Stimulated activated CD4-positive, alpha-beta T cell treated with anti-CD3 and anti-CD28 coated beads, Interleukin-12 subunit alpha, Interleukin-12 subunit beta, amount 100 ng/mL, for 48 hours (primary cell): ENCODE measurements at places on chromosomes 5 and 9.

DNA sequence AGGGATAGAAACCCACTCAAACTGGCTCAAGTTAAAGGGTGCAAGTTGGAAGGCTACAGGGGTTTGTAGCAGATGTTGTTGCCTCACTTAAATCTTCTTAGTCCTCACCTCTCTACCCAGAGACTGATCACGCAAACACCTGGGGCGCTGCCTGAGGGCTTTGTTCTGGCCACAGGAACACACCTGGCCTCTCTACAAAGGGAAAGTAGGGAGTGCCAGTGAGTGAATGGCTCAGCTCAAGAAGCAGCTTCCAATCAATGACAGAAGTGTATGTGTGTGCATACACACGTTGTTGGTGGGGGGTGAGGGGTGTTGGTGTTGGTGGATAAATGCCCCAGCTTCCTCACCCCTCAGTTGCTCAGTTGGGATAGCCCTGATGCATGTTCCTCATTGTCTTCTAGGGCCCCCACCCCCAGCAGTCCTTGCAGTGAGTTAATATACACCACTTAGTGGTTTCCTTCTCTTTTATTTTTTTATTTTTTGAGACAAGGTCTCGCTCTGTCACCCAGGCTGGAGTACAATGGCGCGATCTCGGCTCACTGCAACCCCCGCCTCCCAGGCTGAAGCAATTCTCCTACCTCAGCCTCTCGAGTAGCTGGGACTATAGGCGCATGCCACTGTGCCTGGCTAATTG is 30.6 kb upstream of the CTNNA1 start:
- DNase-seq: no peak

GRCh38 chr9:134152022-134152448 is 12.3 kb downstream of the RNU6ATAC start:
- DNase-seq: no peak

GRCh38 chr5:139565411-139566305 is 4.5 kb downstream of the UBE2D2 start:
- DNase-seq: no peak

DNA sequence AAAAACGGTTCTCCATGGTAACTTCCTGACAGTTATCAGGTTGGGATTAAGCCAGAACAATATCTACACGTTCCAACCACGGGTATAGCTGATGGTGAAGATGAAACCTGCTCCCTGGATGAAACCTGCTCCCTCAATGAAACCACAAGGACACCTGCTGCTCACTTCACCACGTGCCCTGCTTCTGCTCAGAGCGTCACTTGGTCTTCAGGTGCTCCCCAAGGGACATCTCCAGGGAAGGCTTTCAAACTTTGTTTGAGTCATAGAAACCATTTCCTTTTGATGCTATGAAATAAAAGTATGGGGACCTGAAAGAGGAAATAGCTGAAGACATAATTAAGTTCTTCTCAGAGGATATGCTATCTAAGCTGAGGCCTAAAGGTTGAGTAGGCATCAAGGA is 242.4 kb downstream of the MED10 start:
- DNase-seq: no peak

DNA sequence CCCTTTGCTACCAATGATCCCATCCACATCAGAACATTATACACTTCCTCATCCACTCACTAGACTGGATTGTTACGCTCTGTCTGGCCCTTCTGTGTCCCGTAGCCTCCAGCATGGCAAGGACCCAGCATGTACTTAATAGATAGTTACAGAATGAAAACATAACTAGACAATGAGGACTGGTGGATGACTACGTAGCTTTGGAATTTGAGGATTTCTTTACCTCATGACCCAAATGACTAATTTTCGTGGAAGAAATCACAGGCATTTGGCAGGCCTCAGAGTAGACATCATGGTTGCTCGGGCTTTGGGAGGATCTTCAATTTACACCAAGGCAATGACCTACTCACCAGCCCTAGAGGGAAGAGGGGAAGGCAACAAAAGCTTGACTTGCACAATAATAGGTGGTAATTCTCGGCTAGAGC is 299.8 kb downstream of the TLE1 start:
- DNase-seq: no peak

- DNase-seq: no peak
Observed at GRCh38 chr9:70143394-70144130, 99.9 kb downstream of the MAMDC2 start.

DNA sequence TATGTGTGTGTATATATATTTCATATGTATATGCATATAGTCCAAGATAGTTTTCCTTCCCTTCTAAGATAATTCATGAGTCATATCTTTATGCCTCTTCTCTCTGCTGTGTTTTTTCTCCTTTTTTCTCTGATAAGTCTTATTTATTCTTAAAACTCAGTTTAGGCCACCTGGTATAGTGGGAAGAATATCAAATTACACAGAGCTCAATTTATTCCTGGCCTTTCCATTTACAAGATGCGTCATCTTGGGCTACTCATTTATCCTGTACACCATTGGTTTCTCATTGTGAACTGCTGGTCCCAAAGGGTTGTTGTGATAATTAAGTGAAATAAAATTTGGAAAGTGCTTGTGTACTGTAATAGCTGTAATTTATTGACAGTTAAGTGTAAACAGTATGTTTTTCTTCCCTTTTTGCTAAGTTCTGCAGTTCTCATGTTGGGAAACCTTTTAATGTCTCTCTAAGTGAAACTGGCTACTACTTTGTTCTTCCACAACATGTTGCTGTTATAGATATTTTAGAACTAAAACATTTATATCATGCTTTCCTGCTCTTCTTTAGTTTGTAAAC is 19.4 kb downstream of the CCDC171 start:
- DNase-seq: no peak

DNA sequence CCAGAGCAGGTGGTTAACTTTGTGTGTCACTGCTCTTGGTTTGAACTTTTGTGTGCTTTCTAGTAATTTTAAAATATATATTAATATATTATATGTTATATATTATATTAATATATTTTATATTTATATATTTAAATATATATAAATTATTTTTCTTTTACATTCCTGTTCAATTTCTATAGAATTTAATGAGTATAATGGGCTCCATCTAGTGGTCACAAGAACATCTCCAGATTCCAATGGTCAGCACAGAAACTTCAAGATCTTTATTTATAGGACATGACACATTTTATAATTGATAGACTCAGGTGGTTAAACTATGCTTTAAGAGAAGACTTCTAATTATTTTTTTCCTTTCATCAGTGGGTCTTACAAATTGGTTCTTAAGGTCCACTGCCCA is 39.1 kb downstream of the COL23A1 start:
- no peak for DNase-seq

GRCh38 chr9:124259158-124259808 is 1.5 kb downstream of the NEK6 start:
- DNase-seq: no peak

- no peak for DNase-seq
Observed at GRCh38 chr9:29348999-29349398, 1775.7 kb upstream of the C9orf72 start.

DNA sequence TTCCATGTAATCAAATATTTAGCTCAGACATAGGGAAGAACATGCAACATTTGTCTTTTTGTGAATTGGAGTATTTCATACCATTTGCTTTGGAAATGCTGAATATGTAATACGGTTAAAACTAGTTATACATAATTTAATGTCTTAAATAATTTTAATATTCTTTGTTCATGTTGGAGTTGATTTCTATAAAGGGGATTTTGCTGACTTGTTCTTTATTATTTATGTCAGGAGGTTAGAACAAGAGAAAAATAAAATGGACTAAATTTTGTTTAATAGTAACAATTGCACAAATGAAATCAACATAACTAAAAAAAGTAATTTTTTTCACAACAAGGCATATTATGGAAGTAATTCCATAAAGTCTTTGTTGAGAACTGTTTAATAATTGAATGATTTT is 170.0 kb upstream of the CDH18 start:
- DNase-seq: no peak

DNA sequence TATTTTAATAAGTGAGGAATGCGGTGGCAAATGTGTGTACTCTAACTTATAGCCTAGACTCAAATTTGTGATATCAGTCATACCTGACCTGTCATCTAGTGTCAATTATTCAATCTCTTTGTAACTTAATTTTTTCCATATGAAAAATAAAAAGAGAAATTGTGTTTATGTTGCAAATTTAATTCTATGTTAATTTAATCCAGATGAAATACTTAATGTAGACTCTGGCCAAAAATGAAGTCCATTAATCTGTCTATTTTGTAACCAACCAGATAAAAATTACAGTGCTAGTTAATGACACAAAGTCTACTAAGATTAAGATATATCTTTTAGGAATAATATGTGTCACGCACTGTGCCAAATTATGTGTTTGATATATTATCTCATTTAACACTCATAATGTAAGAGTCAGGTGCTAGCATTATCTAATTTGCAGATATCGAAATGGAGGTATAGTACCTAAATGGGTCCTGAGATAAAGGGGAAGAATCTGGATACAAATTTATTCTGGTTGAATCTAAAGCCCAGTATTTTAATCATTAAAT is 712.1 kb downstream of the KCTD16 start:
- no peak for DNase-seq

- no peak for DNase-seq
Observed at GRCh38 chr5:29568028-29568427, 1625.5 kb upstream of the CDH6 start.

DNA sequence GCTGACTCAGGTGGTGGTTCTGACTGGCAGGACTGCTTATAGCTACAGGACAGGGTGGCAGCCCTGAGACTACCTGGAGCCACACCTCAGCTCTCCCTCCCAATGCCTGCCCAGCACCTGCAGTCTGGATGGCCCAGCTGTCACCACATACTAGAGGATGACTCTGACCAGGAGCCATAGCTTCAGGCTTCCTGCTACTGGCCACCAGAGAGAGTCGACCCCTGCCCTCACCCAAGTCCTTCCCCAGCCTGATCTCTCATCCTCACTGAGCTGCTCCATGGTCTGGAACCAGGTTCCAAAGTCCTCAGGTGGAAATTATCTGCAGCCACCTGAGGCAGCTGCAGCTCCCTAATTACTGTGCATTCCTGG is 25.6 kb upstream of the TDRD7 start:
- DNase-seq: no peak

DNA sequence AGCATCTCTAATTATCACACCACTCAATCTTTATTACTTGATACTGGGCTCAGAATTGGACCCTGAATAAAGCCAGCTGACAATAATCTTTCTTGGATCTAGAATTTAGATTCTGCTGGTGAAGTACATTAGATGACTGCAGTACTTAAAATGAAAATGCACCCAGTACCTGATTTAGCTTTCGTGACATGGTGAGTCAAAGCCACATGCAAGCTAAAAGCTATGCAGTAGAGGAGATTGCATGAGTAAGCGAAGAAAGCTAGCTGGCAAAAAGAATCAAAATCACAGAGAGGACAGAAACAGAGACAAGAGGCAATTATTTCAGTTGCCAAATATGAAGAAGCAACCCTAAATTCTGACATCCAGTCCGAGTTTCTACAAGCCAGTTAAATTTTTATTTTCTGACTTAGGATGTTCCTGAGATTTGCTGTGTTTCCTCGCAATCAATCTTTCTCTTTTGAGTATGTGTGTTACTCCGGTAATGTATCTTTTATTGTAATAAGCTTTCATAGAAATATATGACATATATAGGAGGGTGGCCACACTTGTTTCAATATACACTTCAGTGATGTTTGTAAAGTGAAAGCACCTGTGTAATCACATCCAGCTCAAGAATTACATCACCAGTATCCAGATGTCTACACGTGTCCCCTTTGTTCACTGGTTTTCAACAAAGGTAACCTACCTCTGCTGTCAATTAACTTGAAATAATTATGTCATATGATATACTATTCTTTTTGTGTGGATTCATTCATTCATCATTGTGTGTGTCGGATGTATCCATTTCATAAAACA is 101.7 kb downstream of the CDH18 start:
- DNase-seq: no peak

GRCh38 chr9:115195912-115196311 is 78.0 kb upstream of the TNC start:
- DNase-seq: no peak

DNA sequence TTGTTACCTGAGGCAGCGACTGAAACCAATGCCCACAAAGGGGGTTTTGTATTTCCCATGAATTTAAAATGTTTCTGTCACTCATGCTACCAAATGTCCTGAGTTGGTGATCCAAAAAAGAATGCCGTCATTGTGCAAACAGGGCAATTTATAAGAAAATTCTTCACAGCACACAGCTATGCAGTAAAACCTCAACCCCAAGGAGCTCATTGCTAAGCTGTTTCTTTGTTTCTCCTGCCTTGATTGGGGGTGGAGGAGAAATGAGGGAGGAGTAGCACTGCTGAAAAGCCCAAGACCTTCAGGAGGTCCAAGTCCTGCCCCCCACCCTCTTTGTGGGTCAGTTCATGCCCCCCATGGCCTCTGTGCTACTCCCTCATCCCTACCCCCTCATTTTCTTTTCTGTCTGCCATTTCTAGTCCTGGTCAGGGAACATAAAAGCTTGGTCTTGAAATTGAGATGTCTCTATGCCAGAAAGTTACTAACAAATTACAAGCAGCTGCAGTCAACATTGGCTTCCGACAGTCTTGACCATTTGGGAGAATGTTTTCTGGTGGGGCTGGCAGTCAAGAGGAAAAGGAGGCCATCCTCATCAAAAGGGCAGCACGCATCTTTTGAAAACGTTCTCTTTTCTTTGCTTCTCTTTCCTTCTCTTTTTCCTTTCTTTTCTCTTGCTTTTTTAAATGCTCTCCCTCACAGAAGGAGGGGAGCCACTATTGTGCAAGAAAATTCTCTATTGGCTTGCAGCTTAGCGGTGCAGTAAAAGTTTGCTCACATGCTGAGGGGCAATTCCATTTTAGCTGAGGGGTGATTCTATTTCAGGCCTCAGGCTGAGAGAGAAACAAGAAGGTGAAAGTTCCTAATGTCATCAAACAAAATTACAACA is 133.3 kb downstream of the GCNT1 start:
- no peak for DNase-seq

DNA sequence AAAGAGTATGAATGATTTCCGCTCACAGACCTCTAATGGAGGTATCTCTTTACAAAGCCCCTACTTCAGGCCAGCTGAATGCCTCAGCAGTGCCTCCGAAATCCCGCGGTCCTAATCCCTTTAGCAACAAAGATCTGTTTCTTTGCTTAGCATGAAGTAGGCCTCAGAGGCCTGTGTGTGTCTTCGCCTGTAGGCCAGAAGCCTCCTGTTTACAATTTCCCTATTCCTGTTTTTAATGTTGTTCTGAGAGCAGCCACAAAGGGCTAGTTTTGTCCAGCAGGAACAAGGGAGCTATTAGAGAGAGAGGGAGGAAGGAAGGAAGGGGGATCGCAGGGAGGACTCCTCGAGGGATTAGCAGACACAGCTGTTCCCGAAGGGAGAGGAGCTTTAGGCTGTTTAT is 166.4 kb upstream of the SPRY4 start:
- DNase-seq: no peak

DNA sequence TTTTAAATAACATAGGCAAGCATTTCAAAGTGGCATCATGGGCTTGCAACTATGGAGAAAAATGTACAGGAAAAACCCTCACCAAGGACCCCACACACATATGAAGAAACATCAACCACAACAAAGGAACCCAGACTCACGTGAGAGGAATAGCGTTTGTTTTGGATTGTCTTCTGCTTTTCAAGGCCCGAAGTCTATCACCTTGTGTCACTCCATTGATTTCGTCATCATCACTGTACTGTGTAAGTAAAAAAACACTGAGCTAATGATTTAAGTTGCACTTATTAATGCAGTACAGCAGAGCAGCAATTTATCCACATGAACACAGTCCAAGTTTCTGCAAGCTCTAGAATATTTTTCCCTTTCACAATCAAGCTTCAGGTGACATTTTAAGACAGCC is 72.4 kb downstream of the HABP4 start:
- DNase-seq: no peak
